ENCODE measurements at places on chromosomes 11 and 22.

DNA sequence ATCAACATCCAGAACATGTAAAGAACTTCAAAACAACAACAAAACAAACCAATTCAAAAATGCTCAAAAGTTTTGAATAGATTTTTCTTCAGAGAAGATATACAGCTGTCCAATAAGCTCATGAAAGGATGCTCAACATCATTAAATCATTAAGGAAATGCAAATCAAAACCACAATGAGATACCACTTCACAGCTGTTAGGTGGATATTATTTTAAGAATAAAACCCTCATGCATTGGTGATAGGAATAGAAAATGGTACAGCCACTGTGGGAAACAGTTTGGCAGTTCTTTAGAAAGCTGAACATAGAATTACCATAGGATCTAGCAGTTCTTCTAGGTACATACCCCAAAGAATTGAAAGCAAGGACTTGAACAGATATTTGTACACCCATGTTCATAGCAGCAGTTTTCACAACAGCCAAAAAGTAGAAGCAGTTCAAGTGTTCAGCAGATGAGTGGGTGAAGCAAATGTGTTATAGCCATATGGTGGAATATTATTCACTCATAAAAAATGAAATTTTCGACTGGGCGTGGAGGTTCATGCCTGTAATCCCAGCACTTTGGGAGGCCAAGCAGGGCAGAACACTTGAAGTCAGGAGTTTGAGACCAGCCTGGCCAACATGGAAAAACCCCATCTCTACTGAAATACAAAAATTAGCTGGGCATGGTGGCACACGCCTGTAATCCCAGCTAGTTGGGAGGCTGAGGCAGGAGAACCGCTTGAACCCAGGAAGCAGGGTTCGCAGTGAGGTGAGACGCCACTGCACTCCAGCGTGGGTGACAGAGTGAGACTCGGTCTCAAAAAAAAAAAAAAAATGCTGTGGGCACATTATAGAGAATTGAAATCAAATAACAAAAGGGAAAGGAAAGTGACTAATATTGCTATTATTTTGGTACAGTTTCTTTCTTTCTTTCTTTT, 42.9 kb downstream of the CBL start:
- no peak for DNase-seq

DNA sequence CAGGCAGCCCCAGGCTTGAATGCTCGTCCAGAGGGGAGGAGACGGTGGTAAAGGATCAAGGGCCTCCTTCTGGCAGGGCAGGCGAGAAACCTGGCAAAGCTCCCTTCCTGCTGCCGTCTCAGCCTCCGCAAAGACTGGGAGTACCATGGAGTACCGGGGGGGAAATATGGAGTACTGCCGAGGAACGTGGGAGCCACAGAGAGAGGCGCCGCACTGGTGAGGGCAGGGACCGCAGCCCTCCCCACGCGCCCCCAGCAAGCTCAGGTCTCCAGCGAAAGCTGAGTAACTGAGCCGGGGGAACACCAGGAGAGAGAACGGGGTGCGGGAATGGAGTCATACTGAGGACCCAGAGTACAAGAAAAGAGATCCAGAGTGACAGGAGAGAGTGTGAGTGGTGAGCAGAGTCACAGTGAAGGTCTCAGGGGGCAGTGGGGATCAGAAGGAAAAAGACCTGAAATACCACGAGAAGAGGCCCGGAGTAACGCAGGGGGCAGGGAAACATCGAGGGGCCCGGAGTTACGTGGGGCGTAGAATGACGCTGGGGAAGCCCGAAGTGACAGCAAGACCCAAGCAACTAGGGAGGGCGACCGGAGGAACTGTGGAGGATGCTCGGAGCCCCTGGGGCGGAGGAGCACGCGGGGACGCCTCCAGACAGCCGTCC, 740 bp downstream of the EML3 start:
- DNase-seq, result no peak

GRCh38 chr11:14722496-14722895, 78.9 kb downstream of the PDE3B start:
- DNase-seq, result no peak

GRCh38 chr22:49420651-49421050, 407.0 kb downstream of the BRD1 start:
- DNase-seq, result no peak

DNA sequence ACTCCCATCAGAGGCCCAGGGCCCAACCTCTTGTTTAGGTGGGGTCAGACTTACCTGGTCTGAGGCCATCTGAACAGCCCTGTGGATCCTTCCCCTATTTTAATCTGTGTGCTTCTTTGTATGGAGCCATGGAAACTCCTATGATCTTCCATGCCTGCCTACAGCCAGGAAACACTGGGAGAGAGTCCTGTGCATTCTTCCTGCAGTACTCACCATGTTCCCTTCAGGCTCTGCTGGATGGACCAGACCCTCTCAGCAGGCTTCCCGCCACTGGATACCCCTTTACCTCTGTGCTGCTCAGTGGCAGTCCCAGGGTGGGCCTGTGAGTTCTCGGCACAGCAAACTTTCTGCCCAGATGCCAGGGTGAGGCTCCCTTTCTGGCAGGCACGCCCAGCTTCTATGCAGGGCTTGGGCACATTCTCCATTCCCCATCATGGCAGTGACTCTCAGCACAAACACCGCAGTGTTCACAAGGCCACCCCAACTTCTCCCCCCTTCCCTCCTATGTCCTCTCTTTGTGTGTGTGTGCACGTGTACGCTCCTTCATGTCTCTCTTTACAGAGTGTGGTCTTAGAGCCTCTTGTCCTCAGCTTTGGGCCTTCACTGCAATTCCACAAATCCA, 34.8 kb downstream of the NEU3 start:
- DNase-seq, result no peak

GRCh38 chr11:1034001-1034400, 2.5 kb downstream of the MUC6 start:
- DNase-seq, result no peak

- no peak for DNase-seq
Measured at GRCh38 chr11:35058669-35059434, 80.1 kb upstream of the CD44 start.

GRCh38 chr11:96465512-96465911, 75.7 kb downstream of the JRKL start:
- no peak for DNase-seq

DNA sequence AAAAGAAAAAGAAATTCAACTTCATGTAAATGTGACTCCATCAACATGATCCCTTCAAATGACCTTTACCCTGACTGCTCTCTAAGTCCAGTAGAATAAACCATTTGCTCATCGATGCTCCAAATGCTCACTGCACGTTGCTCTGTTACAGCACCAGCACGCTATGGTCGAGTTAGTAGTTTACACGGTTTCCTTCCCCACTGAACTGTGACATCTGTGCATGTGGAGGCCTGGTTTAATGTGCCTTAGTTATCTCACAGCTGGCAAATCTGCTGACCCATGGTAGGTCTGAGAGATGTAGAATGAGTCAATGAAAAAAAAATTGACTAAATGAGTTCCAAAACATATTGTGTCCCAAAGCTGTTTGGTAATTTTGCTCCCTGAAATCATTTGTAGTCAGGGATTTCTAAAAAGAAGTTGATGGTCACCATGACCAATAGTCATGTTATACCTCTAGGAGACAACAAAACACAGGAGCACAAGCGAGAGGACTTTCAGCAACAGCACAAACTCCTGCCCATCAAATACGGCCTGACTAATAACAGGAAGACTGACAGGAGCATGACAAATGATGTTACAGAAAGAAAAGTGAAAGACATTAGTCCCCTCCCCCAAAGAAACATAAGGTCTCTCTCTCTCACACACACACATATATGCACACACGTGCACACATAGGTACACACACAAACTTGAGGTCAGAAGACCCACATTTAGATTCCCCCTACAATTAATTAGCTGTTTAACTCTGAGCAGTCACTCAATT, 624.5 kb downstream of the OPCML start:
- DNase-seq, result no peak

- DNase-seq, result no peak
Measured at GRCh38 chr11:60282286-60282685, 1.8 kb downstream of the MS4A4A start.

- DNase-seq, result no peak
Measured at GRCh38 chr11:60310407-60310998, 16.6 kb upstream of the MS4A6E start.

DNA sequence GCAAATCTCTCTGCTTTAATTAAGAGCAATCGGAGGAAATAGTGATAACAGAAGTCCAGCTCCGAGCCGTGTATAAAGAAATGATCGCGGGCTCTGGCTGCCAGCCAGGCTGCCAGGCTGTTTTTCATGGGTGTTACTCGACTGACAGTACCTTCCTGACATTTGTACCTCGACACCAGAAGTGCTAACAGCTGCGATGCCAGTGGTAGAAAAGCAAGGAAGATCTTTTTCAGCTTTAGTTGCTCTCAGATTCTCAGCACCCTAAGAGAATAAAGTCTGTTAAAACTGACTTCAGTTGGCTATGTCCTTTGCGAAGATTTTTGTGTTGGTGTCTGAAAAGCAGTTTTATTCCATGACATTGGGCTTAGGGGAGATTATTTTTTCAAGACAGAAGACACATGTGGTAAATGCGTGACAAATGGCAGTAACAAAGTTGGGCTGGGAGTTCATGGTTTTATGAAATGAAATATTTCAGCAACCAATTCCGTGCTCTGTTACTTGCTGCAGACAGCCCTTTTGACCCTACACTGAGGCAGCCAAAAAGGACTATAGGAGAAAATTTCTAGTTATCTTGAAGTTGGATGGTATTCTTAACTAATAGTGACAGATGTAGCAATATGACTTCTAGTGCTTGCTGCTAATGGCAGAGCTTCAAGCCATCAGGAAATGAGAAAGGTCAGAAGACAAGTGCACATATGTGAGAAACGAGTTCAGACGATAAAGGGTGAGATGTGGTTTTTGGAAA, 296.2 kb downstream of the CNTN5 start:
- DNase-seq, result no peak

DNA sequence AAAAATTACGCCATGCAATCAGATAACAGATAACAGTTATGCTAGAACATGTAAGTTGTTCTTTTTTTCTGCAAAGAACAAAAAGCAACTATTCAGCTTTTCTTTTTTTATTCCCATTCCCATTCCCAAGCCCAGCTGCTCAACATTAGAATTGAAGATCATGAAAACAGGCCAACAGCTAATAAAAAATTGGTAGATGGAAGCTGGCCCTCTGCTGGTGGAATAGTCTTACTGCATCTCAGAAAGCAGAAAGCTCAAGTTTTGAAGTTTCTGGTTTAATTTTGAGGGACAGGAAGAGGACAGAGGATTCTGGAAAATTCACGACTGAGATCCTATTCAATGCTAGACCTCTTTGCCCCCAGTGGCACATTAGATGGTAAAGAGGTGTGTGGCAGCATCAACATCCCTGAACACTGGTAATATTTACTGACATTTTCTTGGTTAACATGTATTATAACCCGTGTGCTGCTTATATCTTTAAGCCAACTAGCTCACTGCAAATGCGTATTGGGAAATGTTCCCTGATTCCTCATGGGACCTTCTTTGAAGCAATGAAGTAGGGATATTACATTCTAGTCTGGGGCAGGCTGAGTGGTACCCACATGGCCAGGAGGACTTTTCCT, 591.2 kb downstream of the OPCML start:
- no peak for DNase-seq

- DNase-seq, result no peak
Measured at GRCh38 chr22:44422746-44423380, 75.2 kb downstream of the RTL6 start.

- peak; percentile 54 for DNase-seq
Measured at GRCh38 chr22:37951305-37951704, 2.1 kb downstream of the C22orf23 start.

GRCh38 chr22:40410731-40411505, 40.5 kb downstream of the SGSM3 start:
- DNase-seq, result no peak

DNA sequence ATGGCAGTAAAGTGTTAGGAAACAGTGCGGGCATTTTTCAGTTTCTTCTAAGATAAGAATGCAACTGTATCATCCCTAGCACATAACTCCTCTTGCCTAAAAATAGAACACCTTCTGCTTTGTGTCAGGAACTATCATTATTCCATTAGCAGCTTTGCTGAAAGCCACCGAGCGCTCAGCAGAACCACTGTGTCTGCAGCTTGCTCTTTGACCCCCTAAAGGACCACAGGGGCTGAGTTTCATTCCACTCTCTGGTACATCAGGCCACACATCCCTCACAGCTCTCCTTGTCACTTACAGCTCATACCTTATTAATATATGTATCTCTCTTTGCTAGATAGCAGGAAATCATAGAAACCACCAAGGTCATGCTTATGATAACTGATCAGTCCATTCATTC, 360.2 kb downstream of the KCNA4 start:
- DNase-seq, result no peak

- no peak for DNase-seq
Measured at GRCh38 chr11:73632996-73633395, 13.4 kb upstream of the PLEKHB1 start.

GRCh38 chr11:20013346-20014066, 146.8 kb downstream of the DBX1 start:
- DNase-seq, result no peak

GRCh38 chr22:24331468-24332440, 61.1 kb downstream of the SPECC1L start:
- no peak for DNase-seq

DNA sequence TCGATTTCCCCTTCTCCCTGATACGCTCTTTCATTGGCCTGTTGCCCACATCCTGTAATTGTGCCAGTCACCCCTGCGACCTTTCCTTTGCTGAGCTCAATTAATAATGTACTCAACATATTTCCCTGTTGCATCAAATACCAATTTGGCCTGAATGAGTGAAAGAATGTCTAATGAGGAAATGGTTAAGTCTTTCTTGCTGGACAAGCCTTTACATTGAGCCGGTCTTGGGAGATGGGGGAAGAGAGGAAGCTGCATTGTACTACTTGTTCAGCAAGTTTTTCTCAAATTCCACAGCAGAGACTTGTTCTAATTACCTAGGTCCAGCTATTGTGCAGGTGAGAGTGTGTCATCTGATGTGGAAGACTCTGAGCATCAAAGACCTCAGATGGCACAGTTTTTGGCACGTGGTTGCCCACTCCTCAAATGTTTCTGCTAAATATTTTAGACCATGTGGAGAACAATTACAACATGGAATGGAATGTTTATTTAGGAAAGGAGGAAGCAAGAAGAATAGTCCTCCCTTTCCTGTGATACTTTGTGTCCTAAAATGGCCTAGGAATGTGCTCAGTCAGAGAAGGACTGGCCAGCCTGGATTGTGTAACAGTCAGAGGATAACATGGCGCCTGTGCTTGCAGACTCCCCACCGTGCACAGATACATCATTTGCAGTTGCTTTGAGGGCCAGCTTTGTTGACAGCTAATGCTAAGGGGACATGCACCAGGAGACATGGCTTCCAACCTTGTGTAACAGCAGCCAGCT, 129.5 kb upstream of the E2F8 start:
- DNase-seq, result no peak

DNA sequence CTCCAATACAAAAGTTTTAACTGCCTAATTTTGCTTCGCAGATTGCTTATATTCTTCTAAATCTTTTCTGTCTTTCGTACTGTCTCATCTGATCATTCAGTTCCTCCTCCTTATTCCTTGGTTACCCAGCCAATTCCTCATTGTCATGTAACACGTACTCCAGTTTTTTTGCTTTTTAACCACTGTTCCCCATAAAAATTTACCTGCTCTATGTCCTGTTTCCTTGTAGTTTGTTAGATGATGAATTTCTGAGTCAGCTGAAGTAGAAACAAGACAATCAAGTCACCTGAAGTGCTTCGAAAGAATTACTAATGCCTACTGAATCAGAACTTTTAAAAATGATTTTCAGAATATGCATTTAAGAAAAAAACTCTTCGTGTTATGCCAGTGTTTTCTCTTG, 150.6 kb downstream of the CNTN5 start:
- DNase-seq, result no peak

- no peak for DNase-seq
Measured at GRCh38 chr22:23913306-23913660, 19.1 kb downstream of the MIF start.

GRCh38 chr11:33868647-33869461, 23.0 kb downstream of the LMO2 start:
- no peak for DNase-seq

Data from HEK293T (cell line).